ENCODE measurements at places on chromosomes 6 and 20.

- no peak for DNase-seq
These were observed 32.1 kb upstream of the OPN5 start for GRCh38 chr6:47749757-47750156.

DNA sequence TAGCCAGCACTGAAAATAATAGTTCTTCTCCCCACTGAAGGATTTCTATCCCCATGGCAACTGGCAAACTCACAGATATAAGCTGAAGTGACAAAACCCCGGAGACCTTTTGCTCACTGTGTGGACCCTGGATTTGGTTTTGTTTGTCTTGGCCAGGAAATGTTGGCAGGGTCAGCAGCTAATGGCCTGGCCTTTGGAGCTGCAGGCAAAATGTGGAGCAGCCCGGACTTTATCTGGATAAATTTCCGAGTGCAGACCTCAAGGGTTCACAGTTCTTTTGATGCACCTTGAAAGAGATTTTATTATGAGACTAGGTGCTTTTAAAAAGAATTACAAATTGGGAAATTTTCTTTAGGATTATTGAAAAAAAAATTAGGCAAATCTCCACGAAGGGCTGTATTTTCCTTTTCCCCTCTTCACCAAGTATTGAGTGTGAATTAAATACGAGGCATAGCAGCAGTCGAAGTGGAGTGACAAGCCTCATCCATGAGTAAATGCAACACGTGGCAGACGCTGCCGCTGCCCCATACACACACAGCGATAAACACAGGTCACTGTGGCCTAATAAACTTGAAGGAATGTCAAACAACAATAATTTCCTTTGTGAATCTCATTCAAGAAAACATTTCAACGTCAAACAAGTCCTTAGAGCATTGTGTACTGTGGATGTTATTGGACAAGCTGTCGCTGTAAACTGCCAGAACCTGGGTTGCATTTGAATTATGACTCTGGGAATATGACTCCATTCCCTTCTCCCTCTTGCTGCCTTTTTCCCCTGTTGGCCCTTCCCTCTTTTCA, 35.1 kb upstream of the CCN6 start:
- no peak for DNase-seq

GRCh38 chr6:15628499-15629131, 34.2 kb downstream of the DTNBP1 start:
- no peak for DNase-seq

DNA sequence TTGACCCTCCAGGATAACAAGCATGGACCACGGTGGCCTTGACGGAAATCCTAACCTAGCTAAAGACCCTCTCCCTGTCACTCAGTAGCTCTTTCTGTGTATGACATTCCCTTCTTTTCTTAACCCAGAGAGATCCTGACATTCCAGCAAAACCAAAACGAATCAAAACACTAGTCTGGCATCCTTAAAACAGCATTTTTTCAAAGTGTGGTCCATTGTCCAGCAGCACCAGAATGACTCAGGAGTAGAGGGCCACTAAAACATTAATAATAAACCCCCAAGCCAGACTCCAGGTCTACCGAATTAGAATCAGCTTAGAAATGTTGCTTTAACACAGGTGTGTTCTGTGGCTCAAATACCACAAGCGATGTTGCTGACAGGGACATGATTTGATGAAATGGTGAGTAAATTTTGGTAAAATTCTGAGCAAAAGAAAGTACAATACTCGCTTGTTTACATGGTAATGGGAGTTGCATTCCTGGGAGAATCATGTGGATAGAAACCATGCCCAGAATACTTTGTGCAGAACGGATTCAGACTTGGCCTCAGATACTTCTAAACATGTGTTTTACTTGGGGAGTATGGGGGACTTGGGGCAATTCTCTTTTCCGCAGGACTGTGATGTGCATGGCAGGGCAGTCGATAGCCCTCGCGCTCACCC, 174.2 kb upstream of the KCNG1 start:
- no peak for DNase-seq

DNA sequence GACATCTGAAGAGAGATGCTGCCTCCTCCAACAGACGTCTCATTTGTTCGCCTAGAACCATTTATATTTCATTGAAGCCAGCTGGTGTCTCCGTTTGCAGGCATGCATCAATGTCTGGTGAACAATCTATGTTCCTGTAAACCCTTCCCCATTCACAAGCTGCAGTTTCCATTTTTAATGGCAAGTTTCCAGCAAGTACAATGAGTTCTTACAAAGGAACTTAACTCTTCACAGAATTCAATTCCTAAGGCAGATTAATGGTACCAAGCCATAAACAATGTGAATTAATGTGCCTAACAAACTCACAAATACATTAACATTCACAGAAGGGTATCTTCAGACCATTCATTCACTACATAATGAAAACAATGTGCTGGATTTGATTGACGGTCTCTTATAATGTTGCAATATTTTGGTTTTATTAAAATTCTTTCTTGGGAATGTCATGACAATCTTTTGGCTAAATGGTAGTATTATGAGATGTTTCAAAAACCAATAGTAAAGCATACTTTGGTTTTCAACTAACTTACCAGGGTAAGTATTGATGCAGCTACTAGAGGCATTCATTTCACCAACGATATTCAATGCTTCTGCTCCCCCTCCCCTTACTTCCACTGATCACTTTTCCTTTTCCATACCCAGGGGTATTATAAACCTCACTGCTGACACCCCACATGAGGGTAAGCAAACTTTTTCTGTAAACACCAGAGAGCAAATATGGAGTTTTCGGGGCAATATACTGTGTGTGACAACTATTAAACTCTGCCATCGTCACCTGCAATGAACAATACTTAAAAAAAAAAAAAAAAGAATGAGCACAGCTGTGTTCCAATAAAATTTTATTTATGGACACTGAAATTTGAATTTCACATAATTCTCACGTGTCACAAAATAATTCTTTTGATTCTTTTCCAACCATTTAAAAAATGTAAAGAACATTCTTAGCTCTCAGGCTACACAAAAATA, 4.2 kb downstream of the AKIRIN2 start:
- no peak for DNase-seq

- DNase-seq: no peak
These were observed 1064.6 kb upstream of the EYS start for GRCh38 chr6:66771626-66772025.

- DNase-seq: no peak
These were observed 6.4 kb upstream of the MICAL1 start for GRCh38 chr6:109461733-109462526.

DNA sequence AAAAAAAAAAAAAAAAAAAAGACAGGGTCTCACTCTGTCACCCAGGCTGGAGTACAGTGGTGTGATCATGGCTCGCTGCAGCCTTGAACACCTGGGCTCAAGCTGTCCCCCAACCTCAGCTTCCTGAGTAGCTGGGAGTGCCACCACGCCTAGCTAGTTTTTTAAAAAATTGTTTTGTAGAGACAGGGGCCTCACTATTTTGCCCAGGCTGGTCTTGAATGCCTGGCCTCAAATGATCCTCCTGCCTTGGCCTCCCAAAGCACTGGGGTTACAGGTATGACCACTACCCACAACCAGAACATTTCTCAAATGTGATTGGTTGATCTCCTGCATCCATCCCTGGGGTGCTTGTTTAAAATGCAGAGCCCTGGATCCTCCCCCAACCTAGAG, 5.6 kb upstream of the RBCK1 start:
- DNase-seq: no peak

GRCh38 chr20:48761874-48762273, 65.9 kb downstream of the PREX1 start:
- no peak for DNase-seq

DNA sequence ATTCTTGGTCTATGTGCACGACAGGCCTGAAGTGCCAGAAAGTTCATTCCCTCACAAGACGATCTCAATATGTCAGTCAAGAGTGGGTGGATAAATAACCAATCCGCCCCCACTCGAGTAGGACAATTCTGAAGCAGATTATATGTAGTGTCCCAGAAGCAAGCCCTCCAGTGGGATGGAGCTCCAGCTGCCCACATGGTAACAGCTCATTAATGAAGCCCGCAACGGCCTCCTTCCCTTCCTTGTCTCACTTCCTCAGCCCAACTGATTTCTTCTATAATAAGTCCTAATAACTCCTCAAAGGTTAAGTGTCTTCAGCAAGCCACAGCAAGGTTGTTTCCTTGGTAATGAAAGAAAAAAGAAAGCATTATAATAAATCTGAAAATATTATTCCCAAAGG, 82.1 kb upstream of the F13A1 start:
- DNase-seq: no peak

DNA sequence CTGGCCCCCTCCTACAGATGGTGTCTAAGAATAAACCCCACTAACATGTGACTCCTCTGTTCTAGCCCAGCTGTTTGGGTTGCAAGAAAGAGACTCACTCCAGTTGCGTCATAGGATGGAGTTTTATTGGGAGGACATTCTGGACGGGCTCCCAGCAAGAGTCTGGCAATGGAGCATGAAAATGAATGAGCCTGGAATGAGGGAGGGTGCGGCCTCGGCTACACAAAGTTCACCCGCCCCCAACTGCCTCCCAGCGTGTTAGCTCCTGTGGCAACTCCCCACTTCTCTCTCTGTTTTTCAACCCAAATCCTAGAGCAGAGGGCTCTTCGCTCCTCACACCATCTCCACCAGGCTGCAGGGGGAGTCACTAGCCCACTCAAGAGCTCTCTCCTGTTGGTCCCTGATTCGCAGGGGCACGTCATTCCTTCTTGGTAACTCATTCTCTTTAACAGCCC, 5.1 kb upstream of the ADAM33 start:
- DNase-seq: no peak

- no peak for DNase-seq
These were observed 25.6 kb upstream of the SMOC2 start for GRCh38 chr6:168415098-168415992.

DNA sequence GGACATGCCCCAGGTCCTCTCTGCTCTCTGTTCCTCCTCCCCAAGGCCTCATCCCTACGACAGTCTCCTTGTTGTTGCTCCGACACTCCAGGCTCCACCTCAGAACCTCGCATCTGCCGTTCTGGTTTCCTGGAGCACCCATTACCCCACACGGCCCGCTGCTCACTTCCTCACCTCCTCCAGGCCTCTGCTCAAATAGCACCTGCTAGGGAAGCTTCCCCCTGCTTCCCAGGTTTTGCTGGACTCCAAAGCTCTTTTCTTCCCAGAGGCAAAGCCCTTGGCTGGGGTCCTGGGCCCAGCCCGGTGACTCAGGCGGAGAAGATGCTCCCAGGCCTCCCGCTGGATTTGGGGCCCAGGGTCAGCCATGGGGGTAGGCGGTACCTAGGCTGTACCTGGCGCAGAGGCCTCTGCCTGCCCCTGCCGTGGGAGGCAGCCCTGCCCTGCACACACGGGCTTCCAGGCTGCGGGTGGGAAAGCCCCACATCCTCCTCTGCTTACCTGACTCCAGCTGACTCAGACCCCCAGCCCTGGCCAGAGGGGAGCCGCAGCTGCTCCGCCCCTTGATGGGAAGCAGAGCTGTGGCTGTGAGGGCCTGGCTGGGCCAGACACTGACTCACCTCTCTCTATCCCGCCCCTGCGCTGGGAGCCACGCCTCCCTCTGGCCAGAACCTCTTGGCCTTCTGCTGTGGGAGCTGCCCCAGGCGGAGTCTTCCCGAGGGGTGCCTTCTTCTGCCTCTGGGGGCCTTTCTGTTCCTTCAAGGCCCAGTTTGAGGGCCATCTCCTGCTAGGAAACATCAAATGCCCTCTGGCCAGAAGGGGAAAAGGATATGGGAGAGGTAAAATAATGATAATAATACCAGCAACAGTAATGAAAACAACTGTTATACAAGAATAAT, 130.5 kb downstream of the CEBPB start:
- DNase-seq: no peak

DNA sequence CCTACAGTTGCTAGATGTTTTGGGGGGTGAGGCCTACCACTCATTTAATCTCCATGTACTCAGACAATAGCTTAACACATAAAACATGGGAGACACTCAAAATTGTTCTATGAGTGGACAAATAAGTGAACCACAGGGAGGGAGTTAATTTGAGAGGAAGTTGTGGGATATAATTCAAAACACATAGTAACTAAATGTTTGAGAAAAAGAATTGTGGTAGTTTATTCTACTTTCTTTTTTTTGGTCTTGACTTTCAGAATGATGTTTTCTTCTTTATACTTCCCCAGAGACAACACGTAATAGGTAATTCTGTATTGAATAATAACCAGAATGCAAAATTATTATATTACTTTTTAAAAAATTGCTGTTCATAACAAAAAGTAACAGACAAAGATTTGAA, 453.8 kb downstream of the RFPL4B start:
- DNase-seq: no peak

- no peak for DNase-seq
These were observed 158.1 kb upstream of the FOXQ1 start for GRCh38 chr6:1153696-1154245.

DNA sequence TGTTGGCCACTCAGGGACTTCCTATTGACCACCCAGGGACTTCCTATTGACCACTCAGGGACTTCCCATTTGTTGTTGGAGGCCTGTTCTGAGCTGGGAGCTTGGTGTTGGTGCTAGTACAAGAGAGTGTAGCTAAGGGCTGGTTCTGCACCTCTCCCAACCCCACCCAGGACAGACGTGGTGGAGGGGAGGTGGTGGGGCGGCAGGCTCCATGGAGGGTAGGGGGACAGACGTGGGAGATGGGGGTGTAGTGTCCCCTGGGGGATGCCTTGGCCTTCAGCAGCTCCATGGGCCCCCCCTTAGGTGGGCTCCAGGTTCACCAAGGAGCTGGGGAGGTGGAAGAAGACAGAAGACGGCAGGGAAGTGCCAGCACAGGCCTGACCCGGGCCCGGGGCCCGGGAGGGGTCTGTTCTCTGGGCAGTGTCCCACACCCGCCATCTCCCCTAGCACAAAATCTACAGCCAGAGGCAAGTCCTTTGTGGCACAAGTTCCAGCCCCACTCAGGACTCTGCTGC, 33.9 kb downstream of the CHRNA4 start:
- no peak for DNase-seq

DNA sequence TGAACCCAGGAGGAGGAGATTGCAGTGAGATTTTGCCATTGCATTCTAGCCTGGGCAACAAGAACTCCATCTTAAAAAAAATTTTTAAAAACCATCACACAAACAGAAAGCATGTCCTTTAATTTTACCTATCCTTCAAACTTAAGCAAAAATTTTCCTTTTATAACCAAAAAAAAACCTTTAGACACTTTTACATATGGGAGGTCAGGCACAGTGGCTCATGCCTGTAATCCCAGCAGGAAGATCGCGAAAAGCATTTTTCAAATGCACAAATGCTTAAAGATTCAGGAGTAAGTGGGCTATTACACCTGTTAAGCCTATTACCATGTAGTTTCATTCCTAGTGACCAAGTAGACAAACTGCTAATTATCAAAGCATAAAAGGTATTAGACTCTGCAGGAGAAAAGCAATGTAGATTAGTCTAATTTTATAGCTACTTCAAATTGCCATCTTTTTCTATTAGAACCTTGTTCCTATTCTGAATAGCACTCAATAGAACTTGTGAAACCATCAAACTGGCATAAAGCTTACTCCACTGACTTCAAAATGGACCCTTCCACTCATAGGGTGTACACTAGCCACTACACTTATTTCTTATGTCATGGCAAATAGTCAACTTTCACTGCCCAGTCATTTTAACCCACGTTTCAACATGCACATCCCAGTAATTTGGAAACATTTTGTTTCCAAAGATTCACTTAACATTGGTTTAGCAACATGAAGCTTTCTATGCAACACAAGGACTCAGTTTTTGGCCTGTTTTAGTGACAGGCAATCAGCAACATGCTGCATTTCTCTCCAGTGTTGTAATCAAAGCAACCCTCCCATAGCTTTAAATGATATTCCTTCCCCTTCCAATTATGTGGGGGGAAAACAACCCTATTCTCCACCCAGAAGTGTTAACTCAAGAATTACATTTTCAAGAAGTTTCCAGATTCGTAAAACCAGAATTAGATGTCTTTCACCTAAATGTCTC, 4.0 kb downstream of the EEF1A1 start:
- DNase-seq: no peak
